ENCODE measurements at places on chromosomes 1 and 21. TPM values are rescaled to one million over a fixed set of nuclear protein-coding genes. Genes with fewer than 3 reads are reported as not detected.

- no peak overlapping the region for H3K27ac ChIP-seq
- H3K36me3 ChIP-seq, result no peaks in the 10 kb centered on the region
- DNase-seq, result no peak
- no peak overlapping the region for H3K4me3 ChIP-seq
- H3K27me3 ChIP-seq, result peaks cover 1% of the 10 kb centered on the region
- no peaks in the 10 kb centered on the region for H3K4me1 ChIP-seq
Measured at GRCh38 chr1:18413541-18414305, 67.0 kb upstream of the KLHDC7A start.

- H3K27me3 ChIP-seq, result no peaks in the 10 kb centered on the region
- H3K36me3 ChIP-seq, result peaks cover 52% of the 10 kb centered on the region
- peak overlapping the region; percentile 55 for H3K4me3 ChIP-seq
- peaks cover 46% of the 10 kb centered on the region for H3K4me1 ChIP-seq
Measured at GRCh38 chr21:33268737-33269441, 2.7 kb downstream of the IL10RB start.

DNA sequence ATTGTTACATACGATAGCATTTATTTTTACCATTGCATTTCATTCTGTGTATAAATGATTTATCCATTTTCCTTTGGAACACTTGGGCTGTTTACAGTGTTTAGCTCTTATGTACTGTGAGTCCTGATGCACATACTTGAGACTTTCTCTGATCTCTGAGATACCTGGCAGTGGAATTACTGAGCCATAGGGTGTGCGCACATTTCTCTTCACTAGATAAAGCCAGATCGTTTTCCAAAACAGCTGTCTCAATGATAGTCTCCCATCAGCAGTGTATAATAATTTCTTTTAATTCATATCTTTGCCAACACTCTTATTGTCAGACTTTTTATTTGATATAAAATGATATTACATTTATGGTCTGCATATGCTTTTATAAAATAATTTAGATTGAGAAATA lies 66.2 kb downstream of the VPS13D start:
- peaks cover 46% of the 10 kb centered on the region for H3K4me1 ChIP-seq
- no peak for DNase-seq
- H3K4me3 ChIP-seq, result no peak overlapping the region
- peak overlapping the region; percentile 61 for H3K27ac ChIP-seq
- H3K27me3 ChIP-seq, result no peaks in the 10 kb centered on the region

S100A6 gene
- total RNA-seq, result 154 TPM

Measured in activated T-helper 1 cell treated with anti-CD3 and anti-CD28 coated beads, Interleukin-12 subunit alpha, Interleukin-12 subunit beta, Interleukin-2, Interleukin-4 antibody, amounts not matched to agents 30 ng/mL and 10 ng/mL and 1 ng/mL, durations not matched to agents 14 hours and 24 hours and 36 hours (primary cell).